ENCODE measurements at places on chromosomes 2 and 18.

GRCh38 chr18:5546660-5547059 lies 2.9 kb upstream of the EPB41L3 start:
- DNase-seq = peak; percentile 3

- DNase-seq = peak; percentile 25
Measured at GRCh38 chr2:26687328-26687727, 5.2 kb upstream of the KCNK3 start.

- DNase-seq = no peak
Measured at GRCh38 chr2:209549589-209549988, 125.7 kb downstream of the MAP2 start.

DNA sequence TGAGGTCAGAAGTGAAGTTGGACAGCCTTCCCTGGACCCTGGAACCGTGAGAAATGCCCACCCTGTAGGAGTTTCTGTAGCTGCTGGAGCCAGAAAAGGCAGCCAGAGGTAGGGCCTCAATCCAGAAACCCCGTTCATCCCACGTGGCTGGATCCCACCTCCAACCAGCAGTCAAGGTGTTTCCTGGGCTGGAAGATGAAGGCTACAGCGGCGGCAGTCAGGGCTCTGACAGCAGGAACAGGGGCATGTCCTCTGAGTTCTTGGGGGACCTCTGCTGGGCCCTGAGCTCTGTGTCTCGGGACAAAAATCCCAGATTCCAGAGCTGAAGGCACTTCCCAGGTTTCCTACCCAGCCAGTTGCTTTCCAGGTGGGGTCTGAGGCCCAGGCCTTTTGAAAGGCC lies 218.2 kb downstream of the KLHL29 start:
- DNase-seq = no peak

DNA sequence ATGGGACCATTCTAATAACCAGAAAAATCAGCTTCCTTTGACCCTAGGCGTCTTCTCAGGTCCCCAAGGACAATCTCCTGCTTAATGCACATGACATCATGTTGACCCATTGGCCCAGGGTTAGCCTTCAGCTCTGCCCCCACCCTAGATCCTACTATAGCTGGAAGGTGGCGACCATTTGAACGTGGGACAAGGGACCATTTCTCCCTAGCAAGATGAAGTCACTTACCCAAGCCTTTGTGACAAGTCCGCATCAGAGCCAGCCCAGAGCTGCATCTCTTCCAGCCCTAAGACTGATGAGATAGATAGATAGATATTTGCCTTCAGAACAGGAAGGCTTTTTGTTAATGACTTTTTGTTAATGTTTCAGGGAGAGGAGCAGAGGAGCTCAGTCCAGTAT lies 28.2 kb upstream of the TAF1B start:
- DNase-seq = no peak

DNA sequence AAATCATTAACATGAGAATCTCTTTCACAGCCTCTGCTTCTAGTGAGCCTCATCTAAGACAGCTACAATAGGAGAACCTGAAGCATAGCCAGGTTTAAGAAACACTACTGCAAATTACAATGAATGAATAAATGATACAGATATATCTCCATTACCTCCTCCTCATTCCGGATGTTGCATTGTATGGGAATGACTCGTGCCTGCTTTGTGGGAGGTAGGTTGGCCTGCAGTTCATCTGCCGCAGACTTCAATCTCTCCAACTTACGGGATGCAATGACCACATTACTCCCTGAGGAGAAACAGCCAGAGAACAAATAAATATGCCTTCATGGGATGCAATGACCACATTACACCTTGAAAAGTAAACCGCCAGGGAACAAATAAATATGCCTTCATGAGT lies 15.4 kb downstream of the PECR start:
- peak; percentile 19 for DNase-seq

- no peak for DNase-seq
Measured at GRCh38 chr2:217956586-217957457, 46.0 kb downstream of the TNS1 start.

- DNase-seq = no peak
Measured at GRCh38 chr18:49591775-49592174, 29.9 kb downstream of the LIPG start.

GRCh38 chr2:163751696-163752095 lies 15.9 kb upstream of the FIGN start:
- DNase-seq = peak; percentile 40

- peak; percentile 60 for DNase-seq
Measured at GRCh38 chr2:53970724-53971602, at the start of gene PSME4. Gene PSME4 (minus strand): TSS chr2:53970993. CDS start chr2:53970784, 209 bp downstream.

GRCh38 chr18:22422909-22423548 lies 5.3 kb upstream of the CTAGE1 start:
- DNase-seq = peak; percentile 56

GRCh38 chr2:178066890-178067669 lies 5.5 kb downstream of the PDE11A start:
- no peak for DNase-seq

GRCh38 chr2:110820128-110820527 lies 87.8 kb downstream of the ACOXL start:
- DNase-seq = no peak

DNA sequence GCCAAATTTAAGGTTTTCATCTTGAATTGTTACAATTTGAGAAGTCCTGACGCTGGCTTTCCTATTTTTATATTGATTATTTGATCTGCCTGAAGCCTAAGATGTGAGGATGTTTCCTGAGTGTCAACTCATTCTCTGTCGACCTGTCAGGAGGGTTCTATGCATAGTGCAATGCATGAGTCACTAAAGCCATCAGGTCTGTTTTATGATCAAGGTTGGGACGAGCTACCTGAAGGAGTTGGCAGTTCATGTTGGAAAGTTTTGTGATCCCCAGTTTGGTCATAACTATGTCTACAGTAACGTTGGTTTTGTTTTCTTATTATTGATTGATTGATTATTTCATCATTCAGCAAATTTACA lies 71.2 kb downstream of the NABP1 start:
- DNase-seq = peak; percentile 35

DNA sequence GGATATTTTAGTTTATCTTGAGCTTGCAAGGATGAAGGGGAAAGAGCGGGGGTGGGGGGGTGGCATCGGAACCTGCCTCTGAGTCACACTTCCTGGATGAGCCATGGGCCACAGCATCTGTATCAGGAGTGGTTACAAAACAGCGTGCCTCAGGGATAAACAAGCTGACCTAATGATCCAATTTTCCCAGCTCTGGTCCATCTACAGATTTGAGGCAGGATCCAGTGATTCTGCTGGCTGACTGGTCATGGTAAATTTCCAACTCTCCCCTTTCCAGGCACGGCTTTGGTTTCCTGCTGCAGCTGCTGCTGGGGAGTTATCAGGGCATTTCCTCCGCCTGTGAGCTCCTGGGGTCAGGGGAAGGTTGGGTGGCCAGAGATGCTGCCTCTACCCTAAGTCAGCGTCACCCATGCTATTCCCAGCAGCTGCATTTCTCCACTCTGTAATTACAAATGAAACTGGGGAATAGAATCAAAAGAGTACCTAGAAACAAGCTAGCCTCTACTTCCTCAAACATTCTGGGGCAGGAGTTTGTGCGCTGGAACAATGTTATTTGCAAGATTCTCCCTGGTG lies 4.7 kb upstream of the HPCAL1 start:
- peak; percentile 89 for DNase-seq

DNA sequence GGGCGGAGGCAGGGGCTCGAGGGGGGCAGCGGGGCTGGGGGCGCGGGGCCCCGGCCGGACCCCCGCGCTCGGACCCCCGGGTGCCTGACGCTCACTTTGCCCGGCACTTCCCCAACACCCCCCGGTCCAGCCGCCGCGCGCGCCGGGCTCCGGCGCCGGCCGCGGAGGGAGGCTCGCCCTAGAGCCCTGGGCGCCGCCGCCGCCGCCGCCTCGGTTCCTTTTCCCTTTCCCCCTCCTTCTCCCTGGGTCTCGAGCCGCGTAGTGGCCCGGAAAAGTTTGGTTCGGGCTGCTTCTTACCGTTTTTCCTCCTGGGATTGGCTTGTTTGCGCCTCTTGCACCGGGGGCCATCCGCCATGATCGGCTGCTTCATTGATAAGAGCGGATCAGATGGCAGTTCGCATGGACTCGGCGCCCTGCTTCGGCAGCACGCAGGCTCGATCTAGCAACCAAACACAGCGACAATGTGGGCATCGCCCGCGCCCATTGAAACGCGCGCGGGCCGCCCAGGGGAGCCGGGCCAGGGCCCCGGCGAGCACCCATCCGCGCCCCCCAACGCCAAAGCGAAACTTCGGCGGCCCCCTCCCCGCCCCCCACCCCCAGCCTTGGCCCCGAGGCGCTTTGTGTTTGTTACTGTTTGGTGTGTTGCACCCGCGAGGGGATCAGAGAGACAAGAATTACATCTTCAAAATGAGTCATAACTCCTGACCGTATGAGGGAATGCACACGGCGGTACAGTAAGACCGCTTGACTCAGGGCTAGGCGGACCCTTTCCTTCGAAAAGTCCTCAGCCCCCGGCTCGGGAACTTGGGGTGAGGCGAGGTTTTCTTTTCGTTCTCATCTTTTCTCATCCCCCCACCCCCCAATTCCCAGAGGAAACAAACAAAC lies 2.7 kb downstream of the ZEB2 start:
- DNase-seq = peak; percentile 69

GRCh38 chr2:29629495-29629894 lies 291.9 kb downstream of the ALK start:
- DNase-seq = peak; percentile 54

GRCh38 chr2:150526827-150527226 lies 39.4 kb upstream of the RND3 start:
- DNase-seq = peak; percentile 98

- DNase-seq = no peak
Measured at GRCh38 chr18:13445241-13445897, 226.8 kb downstream of the LDLRAD4 start.

- no peak for DNase-seq
Measured at GRCh38 chr2:126681505-126681904, 25.5 kb downstream of the GYPC start.

DNA sequence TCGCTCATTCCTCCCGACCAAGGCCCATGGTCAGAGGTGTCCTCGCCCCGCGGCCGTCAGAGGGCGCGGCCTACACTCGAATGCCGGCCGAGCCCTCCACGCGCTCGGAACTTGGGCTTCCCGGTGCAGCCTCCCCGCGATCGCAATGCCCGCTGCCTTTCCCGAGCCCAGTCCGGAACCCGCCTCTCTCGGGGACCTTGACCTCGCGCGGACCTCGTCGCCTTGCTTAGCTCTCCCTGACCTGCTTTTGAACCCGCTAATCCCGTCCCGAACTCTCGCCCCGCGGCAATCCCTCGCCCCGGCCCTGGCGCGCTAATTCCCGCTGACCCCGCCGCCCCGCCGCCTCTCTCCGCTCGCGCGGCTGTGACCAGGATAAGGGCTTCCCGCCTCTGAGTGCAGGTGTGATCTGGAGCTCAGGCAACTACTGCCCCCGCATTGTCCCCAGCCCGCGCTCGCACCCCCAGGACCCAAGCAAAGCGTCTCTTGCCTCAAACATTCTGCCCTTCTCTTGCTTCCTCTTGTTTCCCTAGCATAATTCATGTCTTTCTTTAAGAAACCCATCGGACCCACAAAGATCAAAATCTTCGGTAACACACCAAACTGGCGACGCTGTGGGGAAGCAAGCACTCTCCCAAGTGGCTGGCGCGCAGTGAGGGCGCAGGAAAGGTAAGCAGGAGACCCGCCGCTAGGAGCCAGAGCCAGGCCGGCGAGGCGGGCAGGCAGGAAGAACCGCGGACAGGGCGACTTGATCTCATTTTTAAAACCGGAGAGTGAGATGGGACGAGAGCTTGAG lies 46.6 kb upstream of the ATP6V1B1 start:
- no peak for DNase-seq

DNA sequence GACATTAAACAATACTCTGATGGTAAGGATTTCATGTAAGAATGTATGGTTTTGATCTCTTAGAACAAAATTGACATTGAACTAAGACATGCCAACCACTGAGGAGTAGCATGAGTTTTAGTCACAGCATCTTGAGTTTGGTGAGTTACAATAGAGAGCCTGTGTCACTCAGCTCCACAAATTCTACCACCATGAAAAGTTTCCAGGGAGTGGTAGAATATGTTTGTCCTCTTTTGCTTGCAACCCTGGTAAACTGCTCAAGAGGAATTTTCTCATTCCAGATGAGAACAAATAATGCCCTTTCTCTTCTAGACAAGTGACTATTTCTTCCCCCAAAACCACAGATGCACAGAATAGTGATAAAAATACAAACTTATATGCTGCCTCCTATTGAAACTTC lies 502.0 kb upstream of the VRK2 start:
- DNase-seq = no peak

- DNase-seq = no peak
Measured at GRCh38 chr2:240988571-240989271, 9.7 kb upstream of the SNED1 start.

GRCh38 chr2:48851161-48851560 lies 95.6 kb upstream of the LHCGR start:
- DNase-seq = peak; percentile 83

GRCh38 chr2:138201286-138201685 lies 237.0 kb downstream of the HNMT start:
- DNase-seq = peak; percentile 40

DNA sequence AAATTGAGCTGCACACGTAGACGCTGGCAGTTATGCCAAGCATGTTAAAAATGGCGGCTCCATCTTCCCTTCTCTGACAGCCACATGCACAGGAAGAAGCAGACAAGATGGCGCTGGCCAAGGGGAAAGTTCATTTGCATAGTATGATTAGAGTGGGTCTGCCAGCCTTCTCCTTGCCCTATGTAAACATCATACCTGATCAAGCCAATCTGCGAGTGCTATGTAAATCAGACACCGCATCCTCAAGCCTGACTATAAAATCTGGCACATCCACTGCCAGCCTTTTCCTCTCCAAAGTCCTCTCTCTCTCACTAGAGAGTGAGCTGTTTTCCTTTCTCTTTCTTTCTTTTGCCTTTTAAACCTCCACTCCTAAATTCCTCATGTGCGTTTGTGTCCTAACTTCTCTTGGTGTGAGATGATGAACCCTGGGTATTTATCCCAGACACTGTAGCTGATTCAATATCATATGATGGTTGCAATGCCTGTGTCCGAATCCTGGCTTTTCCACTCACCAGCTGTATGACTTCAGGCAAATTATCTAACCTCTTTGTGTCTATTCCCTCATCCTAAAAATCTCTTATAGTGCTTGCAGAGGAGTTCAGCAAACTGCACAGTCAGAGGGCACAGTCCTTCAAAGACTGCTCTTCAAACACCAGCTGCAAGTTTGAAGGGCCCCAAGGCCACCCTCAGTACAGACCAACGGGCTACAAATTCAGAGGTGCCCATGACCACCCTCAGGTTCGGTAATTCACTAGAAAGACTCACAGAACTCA lies 39.3 kb upstream of the ITSN2 start:
- DNase-seq = no peak

- DNase-seq = no peak
Measured at GRCh38 chr2:7887441-7887840, 794.4 kb upstream of the ID2 start.

Measured in bronchial epithelial cell (primary cell).